ENCODE measurements at places on chromosomes 6 and 20. TPM values are rescaled to one million over a fixed set of nuclear protein-coding genes. Genes with fewer than 3 reads are reported as not detected.

Gene GPR63
- total RNA-seq, result under 0.01 TPM

Gene PRPH2
- not detected for total RNA-seq

Gene MOCS1
- 10.5 TPM for total RNA-seq

Gene FLRT3
- 0.14 TPM for total RNA-seq

Gene PLCB1
- total RNA-seq, result 74.5 TPM

Gene CD24
- 1.7 TPM for total RNA-seq

Gene DEFB124
- total RNA-seq, result not detected

Gene TFAP2B
- total RNA-seq, result not detected

Gene ZSCAN23
- 0.65 TPM for total RNA-seq

Gene CLVS2
- not detected for total RNA-seq

Gene MRAP2
- 4.3 TPM for total RNA-seq

Gene IRF4
- total RNA-seq, result not detected

Gene KCNQ2
- not detected for total RNA-seq

Gene TOMM34
- total RNA-seq, result 48.3 TPM

Gene BPI
- not detected for total RNA-seq

Gene HRH3
- not detected for total RNA-seq

Gene ULBP2
- total RNA-seq, result 6.5 TPM

Gene PLN
- total RNA-seq, result not detected

Gene CST8
- total RNA-seq, result not detected

Gene NPBWR2
- not detected for total RNA-seq

All from thoracic aorta endothelial cell (primary cell).